ENCODE measurements at places on chromosomes 5 and 9. TPM values are rescaled to one million over a fixed set of nuclear protein-coding genes. Genes with fewer than 3 reads are reported as not detected.

Gene TSSK1B
- total RNA-seq: not detected

Gene PRDM9
- not detected for total RNA-seq

Gene PCDHA9
- not detected for total RNA-seq

Gene NMUR2
- total RNA-seq: not detected

Gene CCDC183
- 1.0 TPM for total RNA-seq

Gene SV2C
- not detected for total RNA-seq

Gene HTR4
- not detected for total RNA-seq

Gene DIPK1B
- 9.6 TPM for total RNA-seq

Gene PCDHGA1
- total RNA-seq: 0.53 TPM

Gene ANKRD34B
- total RNA-seq: not detected

Gene CYLC2
- not detected for total RNA-seq

Gene ABLIM3
- not detected for total RNA-seq

Gene KIF12
- not detected for total RNA-seq

Measured in B cell (primary cell).